ENCODE measurements at places on chromosomes 4 and X. TPM values are rescaled to one million over a fixed set of nuclear protein-coding genes. Genes with fewer than 3 reads are reported as not detected.

Gene SPANXA2
- total RNA-seq = 3.2 TPM

Gene SORBS2
- 242 TPM for total RNA-seq

Gene NDNF
- total RNA-seq = 5.7 TPM

Gene TEX11
- total RNA-seq = 2.6 TPM

DNA sequence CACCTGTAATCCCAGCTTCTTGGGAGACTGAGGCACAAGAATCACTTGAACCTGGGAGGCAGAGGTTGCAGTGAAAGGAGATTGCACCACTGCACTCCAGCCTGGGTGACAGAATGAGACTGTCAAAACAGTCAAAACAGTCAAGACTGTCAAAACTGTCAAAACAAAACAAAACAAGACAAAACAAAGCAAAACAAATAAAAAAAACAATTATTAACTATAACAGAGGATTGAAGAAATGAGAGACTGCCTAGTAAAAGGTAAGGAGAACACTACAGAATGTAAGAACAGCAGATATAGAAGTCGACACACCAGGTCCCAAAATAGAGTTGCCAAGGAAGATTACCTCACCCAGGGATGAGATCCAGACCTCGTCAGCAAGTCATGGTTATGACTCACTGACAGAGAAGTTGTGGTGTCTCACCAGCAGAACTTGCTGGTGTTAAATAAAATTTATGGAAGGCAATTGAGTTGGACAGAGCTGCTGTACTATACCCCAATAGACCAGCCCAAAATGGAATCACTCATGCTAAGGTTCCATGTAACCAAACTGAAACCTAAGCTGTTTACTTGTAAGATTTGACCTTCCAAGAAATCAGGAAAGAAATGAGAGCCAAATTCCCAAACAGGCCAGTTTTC, 32.1 kb upstream of the GK start:
- DNase-seq = no peak

GRCh38 chr4:1767061-1767769, 25.9 kb upstream of the FGFR3 start:
- DNase-seq = no peak

GRCh38 chrX:78024349-78025059, 55.1 kb upstream of the PGAM4 start:
- DNase-seq = no peak

GRCh38 chr4:148376151-148376550, 66.1 kb downstream of the NR3C2 start:
- DNase-seq = peak; percentile 25

DNA sequence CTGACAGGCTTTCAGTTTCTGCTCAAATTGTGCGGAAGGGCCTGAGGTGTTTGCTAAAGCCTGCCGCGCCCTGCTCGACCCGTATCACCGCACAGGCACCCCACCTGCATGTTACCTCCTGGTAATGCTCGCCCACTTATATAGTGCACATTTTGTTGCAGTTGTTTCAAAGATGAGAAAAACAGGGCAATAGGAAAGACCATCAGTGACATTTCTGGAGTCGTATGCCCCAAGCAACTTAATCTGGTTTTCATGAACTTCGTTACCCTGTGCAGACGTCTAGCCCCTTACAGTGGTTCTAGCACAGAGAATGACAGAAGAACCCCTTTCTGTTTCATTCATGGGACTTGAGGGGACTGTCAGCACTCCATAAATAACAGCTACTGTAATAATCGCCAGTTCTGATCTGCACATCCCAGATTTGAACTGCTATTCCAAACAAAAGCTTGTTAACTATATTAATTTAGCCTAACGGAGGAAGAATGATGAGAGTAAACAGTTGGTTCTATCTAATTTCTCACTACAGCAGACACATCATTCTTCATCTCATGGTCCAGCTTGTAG, 940 bp upstream of the DCTD start:
- DNase-seq = no peak
